ENCODE measurements at places on chromosomes 5 and 9.

DNA sequence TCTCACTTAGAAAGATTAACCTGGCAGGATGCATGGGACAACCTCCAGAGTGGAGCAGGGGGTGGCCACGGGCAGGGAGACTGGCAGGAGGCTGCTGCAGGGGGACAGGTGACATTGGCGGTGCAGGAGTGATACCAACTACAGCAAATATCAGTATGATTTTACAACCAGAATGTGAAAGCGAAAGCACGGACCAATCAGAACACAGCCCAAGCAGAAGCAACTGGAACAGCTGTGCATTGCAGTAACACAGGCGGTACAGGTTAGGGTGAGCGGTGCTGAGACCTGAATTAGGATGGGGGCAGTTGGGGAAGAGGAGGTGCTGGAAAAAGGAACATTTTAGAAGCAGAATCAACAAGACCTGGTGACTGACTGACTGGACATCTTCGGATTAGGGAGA is 29.3 kb downstream of the POLR1E start:
- no peak for DNase-seq

GRCh38 chr9:114155995-114156656 is 789 bp downstream of the COL27A1 start:
- DNase-seq, result no peak

DNA sequence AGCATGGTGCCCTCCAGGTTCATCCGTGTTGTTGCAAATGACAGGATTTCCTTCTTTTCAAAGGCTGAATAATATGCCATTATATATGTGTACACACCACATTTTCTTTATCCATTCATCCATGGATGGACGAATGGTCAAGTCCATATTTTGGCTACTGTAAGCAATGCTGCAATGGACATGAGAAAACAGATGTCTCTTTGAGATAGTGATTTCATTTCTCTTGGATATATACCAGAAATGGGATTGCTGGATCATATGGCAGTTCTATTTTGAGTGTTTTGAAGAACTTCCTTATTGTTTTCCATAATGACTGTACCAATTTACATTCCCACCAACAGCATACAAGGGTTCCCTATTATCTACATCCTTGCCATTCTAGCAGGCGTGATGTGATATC is 67.9 kb downstream of the TEK start:
- DNase-seq, result no peak

DNA sequence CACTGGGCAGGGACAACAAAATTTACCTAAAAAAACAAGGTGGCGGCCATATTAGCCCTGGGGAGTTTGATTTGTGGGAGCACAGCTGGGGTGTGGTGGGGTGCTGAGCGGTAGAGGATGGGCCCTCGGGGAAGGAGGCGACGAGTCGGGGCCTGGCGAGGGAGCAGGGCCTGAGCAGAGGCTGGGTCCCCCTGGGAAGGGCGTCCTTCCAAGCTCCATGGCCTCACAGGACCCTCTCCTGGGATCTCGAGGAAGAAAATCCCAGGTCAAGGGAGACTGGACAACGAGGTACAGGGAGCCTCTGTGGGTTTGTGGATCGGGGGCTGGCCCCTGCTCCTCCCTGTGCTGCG is 165.5 kb downstream of the CACNA1B start:
- no peak for DNase-seq

DNA sequence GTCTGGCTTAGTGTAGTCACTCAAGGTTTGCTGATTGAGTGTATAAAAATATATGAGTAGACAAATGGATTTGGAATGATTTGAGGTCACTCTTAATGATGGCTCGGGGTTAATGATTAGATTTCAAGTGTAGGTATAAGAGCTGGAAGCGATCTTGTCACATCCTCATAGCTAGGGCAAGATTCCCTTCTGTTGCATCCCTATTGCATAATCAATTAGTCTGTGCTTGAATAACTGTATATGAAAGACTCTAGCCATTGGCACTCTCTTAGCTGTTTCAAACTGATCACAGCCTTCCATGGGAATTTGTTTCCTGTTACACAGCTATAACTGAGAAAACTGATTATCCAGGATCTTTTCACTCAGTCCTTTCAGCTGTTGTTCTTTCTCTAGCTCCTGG is 811.6 kb downstream of the TLE4 start:
- no peak for DNase-seq

DNA sequence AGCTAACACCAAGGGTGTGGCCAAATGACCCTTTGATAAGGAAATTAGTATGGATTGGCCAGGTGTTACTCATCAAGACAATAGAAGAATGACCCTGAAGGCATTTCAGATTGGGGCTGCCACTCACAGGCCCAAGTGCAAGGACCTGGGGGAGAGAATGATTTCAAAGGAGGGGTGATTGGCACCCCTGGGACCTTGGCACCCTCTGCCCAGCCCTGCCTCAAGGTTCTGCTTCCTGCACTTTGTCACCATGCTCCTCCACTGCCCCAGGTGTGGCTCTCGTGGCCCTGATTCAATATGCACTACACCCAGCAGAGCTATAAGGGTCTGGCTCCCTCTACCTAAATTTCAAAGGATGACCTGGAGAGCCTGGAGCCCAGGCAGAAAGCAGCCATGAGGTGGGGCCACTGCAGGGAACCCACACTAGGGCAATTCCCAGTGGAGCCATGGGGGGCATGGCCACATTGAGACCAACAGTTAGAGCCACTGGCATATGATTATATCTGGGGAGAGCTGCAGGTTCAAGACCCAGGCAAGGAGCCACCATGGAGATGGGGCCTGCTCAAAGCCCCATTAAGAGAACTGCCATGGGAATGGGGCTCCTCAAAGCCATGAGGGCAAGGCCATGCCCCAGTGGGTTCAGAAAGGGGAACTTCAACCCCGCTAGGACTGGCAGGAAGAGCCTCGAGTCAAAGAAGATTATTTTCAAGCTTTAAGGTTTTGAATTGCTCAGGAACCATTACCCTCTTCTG is 93.0 kb downstream of the CEMIP2 start:
- no peak for DNase-seq

GRCh38 chr5:109718216-109718615 is 28.5 kb downstream of the MAN2A1 start:
- no peak for DNase-seq

DNA sequence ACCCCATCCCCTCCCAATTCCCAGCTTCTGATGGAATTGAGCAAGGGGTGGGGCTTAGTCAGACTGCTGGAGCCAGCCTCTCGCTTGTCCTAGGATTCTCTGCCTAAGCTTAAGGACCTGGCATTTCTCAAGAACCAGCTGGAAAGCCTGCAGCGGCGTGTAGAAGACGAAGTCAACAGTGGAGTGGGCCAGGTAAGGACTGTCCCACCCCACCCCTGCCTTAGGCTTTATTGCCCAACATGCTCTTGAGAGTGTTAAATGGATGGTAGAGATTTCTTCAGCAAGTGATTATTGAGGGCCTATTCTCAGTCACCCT is 1.1 kb downstream of the SLC35A4 start:
- DNase-seq, result no peak

DNA sequence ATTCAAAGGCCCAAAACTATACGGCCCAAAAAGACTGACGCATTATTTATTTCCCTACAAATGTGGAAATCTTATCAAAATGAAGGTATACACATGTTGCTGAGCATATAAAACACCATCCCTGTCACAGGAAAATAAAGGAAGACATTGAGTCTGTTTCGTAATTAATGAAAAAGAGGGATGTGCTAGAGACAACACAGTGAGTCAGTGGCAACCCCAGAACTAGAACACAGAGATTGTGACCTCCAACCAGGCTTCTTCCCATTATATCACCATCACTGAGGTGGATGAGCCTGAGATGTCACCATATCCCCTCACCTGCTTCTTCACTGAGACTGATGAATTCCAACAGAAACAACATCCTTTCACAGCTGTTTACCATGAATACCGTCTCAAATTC is 3.8 kb downstream of the NDUFA8 start:
- no peak for DNase-seq

- DNase-seq, result peak; percentile 41
Observed at GRCh38 chr9:107222020-107222522, 61.0 kb upstream of the RAD23B start.

DNA sequence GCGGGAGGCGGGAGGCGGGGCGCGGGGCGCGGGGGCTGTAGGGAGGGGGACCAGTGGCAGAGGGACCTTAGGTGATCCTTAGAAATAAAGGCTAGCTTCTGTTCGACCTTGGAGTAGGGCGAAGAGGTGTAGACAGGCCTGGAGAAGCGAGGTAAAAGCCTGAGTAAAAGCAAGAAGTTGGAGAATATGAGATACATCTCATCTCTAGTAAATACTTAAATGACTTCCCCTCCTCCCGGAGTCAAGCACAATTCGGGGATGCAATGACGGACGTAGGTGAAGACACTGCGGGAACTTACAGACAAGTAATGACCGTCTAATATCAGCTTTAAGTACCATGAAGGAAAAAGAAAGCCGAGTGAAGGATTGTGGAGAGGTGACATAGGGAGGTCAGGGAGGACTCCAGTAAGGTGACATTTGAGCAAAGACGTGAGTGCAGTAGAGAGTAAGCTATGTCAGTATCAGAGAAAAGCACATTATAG is 466 bp downstream of the SMC2 start:
- no peak for DNase-seq

DNA sequence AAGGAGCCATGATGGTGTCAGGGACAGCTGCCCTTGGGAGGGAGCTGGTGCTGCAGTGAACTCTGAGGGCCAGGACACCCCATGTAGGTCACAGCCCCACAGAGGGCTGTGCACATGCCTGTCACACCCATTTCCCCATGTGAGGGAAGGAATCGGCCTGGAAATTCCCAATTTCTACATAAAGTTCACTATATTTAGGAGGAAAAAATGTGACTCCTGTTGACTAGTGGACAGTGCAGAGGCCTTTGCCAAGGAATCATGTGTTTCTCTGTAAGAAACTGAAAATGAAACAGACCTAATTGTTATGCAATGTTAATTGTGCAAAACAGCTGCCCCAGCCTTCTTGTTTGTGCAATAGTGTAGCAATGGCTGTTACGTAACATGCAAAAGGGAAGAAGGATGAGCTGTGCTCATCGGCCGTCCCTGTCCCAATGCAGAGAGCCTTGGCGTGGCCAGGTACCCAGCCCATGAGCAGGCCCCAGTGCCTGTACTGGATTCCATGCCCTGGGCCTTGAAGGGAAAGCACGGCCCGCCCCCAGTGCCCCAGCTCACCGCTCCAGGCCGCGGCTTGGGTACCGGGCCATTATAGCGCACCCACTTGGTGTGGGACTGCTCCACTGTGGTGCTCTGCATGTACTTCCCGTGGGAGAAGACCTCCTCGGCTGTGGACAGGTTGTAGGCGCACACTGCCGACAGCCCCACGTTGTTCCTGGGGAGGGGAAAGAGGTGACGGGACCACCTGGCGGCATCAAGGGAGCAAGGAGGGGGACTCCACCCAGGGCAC is 70.0 kb downstream of the SECISBP2 start:
- DNase-seq, result no peak

DNA sequence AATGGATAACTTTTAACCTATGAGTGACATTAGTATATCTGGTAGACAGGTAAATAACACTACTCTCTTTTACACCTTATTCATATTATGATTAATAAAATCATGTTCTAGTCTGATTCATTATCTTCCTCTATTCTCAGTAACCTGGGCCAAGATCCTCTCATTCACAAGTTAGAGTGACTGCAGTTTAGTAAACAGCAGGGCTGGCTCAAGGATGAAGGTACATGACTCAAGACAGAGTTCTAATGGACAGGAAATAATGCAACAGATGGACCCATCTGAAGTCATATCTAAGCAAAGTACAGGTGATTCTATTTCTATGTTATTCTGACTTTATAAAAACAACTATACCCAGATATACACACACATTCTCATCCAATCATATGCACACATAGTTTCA is 582.5 kb upstream of the CDH18 start:
- no peak for DNase-seq

DNA sequence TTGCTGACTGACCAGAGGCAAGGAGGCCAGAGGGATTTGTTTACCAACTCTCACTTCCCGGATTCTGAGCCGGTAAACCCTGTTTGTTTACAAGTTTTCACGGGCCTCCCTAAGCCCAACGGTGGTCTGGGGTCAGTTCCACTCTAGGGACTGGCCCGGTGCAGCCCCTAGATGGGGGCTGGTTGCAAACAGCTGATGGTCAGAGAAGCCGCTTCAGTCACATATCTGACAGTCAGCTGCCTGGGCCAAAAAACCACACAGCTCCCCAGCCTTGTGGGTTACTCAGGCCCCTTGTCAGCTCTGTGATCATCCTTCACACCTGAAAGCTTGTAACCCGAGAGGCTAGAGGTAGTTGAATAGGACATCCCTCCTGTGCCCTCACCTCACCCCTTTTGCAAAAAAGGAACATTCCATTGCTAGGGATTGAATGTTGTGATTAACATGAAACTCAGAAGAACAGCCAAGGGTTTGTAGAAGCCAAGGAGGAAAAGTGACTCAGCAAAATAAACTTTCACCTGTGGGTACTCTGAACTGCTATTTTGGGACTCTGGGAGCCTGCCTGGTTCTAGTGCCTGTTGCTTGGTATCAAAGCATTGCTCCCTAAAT is 40.4 kb downstream of the SAR1B start:
- DNase-seq, result no peak

DNA sequence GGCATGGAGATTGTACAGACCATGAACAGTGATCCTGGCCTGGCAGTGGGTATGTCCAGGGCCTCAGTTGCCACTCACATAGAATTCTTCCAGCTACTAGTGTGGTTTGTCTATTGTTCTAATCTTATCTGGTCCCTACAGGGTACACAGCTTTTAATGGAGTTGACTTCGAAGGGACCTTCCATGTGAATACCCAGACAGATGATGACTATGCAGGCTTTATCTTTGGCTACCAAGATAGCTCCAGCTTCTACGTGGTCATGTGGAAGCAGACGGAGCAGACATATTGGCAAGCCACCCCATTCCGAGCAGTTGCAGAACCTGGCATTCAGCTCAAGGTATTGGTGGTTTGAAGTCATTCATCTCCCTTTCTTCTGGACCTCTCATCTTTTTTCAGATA is 43.8 kb downstream of the THBS4 start:
- DNase-seq, result no peak

DNA sequence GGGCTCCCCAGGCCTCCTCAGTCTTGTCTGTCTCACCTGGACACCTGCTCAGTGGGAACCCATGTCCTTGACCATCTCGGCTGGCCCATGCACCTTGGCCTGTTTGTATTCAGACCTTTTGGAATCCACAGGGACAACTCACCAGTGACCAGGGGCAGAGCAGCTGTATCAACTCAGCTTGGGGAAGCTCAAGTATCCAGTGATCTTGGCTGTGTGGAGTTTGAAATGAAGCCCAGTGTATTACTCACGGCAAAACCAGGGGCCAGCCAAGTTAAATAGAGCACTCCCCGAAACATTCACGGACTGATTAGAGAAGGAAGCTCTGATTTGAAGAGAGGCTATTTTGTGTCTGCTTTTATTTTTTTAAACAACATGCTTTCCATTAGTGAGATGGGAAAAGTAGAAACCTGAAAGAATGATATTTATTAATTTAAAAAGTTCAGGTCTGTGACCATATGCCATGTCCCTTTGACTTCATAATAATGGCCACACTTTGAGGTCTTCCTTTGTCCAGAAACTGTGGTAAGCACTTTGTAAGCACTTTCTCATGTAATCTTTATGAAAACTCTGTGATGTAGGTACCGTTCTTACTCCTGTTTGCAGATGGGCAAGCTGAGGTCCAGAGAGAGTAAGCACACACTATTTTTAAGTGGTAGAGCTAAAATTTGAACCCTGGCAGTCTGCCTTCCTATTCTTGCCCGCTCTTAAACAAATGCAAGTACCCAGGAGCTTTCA is 656.5 kb downstream of the BNC2 start:
- no peak for DNase-seq

- no peak for DNase-seq
Observed at GRCh38 chr5:163276466-163276865, 160.9 kb upstream of the CCNG1 start.

- no peak for DNase-seq
Observed at GRCh38 chr9:3656224-3656623, 130.4 kb upstream of the RFX3 start.
